ENCODE measurements at places on chromosomes 4 and X.
A peak's percentile ranks its signal among the peaks of the same experiment; 100 is the strongest.

GRCh38 chr4:54556051-54556450 lies 101.7 kb upstream of the KIT start:
- DNase-seq = no peak

GRCh38 chrX:120262859-120263708 lies 12.5 kb downstream of the ZBTB33 start:
- DNase-seq = no peak

DNA sequence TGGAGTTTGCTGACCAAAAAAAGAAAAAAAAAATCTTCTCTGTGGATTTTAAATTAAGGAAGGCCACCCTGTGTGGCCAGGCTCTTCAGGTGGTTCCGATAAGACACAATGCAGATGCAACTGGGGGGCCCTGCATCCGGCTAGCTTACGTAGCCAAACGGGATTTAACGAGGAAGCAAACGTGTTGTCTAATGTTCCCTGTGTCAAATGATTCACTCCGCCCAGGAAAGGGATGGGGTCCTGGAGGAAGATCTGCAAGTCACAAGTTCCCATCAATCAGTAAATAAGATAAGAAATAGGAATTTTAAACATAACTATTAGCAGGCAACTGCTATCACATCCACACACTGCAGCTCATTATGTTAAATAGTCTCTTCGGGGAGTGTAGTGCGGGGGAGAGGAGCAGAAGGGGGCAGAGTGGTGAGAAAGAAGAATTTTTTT lies 216.4 kb upstream of the GYPA start:
- no peak for DNase-seq

DNA sequence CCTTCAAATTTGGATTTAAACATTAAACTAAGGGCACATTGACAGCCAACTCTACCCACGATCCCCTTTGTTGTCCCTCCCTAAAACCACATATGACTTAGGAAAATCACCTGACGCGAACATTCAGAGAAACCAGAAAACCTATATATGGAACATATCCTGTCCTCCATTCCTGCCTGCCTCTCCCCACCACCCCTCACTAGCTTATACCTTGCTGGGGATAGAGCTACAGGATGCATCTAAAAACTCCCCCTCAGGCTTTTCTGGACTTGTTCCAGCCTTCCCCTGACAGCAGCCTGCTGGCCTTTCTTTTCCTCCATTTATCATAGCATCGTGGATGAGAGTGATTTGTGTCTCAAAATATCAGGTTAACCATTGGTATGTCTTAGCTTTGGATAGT lies 8.8 kb downstream of the STK26 start:
- DNase-seq = no peak

GRCh38 chr4:13452927-13453579 lies 31.1 kb downstream of the RAB28 start:
- no peak for DNase-seq

DNA sequence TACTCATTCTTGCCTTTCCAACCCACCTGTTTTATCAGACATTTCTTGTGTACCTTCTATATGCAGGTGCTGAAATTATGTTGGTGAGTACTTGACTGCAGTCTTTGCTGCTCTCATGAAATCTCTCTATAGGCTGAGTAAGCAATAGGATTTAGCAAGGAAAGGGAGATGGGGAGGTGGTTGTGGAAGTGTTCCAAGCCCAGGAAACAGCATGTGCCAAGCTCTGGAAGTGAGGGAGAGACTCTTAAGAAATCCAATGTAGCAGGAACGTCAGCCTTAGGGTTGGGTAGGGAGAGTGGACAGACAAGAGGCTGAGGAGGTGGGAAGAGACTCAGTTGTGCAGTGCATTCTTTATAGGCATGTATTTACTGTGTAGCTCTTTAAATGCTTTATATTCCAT lies 5.6 kb downstream of the SEPTIN11 start:
- DNase-seq = no peak

- DNase-seq = no peak
These were observed 18.7 kb upstream of the ALG13 start for GRCh38 chrX:111662292-111662691.

GRCh38 chrX:150942942-150943594 lies 40.1 kb upstream of the HMGB3 start:
- no peak for DNase-seq

DNA sequence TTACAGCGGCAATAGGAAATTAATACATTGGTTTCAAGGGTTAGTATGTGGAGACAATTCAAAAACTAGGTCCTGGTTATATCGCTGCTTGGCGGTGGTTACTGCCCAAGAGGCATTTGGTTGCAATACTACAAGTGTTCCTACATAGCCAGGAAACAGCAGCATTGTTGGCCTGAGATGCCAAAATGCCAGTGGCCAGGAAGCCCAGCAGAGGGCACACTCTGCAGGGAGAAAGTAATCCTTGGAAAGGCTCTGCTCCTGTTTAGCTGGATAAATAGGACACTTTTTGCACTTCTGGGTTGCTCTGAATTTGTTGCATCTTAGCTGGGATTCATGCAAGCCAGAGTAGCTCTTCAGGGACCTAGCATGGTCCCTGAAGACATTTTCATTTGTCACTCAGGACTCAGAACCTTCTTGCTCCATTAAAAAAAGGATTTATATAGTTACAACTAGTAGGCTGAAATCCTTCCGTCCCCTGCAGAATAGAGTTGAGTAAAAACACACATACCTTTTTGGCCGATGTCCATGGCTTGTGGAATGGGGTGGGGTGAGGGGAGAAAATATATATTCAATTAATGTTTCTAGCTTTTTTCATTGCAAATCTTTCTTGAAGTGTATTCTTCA lies 8.1 kb upstream of the GPR119 start:
- no peak for DNase-seq

- no peak for DNase-seq
These were observed 43.9 kb upstream of the ACSL4 start for GRCh38 chrX:109776986-109777385.

DNA sequence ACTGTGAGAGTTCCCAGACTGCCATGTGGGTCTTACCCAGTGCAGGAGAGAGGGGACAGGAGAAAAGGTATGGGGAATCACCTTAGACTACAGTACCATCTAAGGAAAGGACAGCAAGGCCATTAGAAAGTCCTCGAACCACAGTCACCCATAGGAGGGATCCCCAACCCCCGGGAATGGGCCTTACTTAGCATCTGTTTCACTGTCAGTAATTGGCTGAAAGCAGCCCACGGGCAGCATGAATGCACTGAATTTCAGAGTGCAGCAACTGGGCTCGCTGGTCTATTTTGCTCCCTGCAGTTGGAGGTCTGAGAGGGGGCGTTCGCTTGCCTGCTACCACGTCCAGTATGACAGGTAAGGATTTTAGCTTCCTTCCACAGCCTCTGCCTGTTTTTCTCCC lies 50.4 kb upstream of the KLHL8 start:
- DNase-seq = no peak

DNA sequence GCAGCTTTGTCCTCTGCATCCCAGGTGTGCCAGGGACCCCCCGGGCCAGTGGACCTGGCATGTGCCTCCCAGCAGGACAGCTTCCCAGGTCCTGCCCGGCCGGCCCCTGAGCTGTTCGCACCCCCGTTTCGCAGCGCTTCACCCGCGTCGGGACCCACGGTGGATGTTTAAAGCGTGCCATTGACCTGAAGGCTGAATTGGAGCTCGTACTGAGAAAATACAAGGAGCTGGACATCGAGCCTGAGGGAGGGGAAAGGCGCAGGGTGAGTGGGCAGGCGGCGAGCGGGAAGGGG lies 7.9 kb downstream of the UVSSA start:
- DNase-seq = no peak

GRCh38 chr4:65580551-65580950 lies 89.7 kb downstream of the EPHA5 start:
- DNase-seq = no peak

- no peak for DNase-seq
These were observed 63.1 kb downstream of the TSC22D3 start for GRCh38 chrX:107712231-107713202.

- no peak for DNase-seq
These were observed 145.1 kb downstream of the CBR4 start for GRCh38 chr4:168864821-168865541.

DNA sequence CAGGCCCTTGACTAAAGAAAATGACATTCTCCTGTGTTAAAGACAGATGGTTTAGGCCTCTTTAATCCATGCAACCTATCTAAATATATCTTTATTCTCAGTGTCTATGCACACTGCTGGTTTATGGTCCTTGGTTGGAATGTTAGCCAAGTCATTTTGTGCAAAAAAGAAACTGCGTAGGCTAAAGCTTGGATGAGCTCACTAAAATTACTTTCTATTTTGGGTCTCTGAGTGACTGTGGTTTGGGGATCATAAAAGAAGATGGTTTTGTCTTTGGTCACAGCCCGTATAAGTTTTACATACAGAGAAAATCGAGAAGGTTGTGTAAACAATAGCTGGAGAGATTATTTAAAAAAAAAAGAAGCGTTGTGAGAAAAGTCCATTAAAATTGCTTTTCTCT lies 443.6 kb downstream of the UBE2NL start:
- DNase-seq = no peak

DNA sequence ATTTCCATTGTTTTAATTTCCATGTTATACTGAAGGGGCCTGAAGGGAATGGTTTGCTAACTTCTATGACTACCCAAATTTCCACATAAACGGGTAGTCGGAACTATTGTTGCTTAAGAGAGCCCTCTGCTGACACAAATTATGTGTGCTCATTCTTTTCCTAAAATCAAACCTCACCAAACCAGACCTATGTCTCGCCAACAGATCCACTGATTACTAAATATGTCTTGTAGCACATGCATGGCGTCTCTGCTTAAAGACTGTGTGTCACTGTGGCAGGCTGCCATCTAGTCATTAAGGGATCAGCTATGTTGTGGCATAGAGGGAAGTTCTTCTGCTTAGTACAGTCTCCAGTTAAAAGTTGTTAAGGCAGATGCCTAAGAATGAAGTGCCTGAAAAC lies 25.1 kb downstream of the PIR start:
- DNase-seq = peak; percentile 43

- no peak for DNase-seq
These were observed 1031.9 kb downstream of the FAT4 start for GRCh38 chr4:126346654-126347053.
